ENCODE measurements at places on chromosomes 6 and 20.

DNA sequence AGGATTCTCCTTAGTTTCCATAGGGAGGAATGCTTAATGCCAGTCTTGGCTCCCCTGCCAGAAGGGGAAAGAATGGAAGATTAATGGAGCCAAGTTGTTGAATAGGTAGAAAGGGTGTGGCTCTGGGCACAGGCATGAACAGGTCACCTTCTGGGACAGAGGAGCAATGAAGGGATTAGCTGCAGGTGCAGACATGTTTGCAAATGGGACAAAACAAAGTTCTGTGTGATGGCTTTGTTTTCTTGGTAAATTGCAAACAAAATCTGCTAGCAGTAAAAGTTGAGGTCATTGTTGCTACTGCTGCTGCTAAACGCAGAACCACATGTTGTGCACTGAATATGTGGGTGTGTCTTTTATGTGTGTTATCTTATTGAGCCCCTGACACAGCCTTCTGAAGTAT, 93.3 kb downstream of the PERP start:
- no peak for DNase-seq

DNA sequence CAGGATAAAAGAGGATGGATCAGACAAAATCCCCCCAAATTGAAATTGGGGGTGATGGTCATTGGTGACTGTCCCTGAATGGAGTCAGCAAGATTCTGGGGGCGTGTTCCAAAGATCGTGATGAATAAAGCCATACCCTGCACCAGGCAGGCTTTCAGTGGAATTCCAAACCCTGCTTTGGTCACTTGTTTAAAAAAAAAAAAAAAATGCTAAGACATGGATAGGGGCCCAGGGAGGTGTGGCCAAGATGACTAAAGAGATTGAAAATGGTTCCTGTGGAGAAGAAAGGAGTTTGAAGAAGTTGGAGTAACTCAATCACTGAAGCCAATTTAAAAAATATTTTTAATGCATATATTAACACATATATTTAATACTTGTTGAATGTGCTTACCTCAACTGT, 161.4 kb upstream of the KCNG1 start:
- no peak for DNase-seq

DNA sequence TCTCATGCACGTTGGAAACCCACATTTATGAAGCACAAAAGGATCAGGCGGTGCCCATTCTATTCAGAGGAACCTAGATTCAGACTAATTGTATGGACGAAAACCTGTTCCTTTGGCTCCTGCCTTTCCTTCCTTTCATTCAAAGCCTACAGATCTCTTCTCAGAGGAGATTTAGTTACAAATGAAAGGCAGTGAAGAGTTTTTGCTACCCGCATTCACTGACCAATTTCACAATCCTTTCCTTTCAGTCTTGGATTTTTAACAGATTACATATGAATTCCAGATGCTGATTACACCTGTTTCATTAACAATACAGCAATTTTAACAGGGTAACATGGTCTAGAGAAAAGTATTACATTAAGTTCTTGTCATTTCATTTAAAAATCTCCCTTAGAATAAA, 32.0 kb downstream of the TMEM242 start:
- no peak for DNase-seq

- DNase-seq, result peak; percentile 3
Measured at GRCh38 chr6:63634630-63635029, 972 bp upstream of the PHF3 start.

- no peak for DNase-seq
Measured at GRCh38 chr6:141403103-141403502, 729.6 kb upstream of the GJE1 start.

- no peak for DNase-seq
Measured at GRCh38 chr6:114140416-114140815, 169.5 kb upstream of the HDAC2 start.

GRCh38 chr6:99092461-99092860, 144.7 kb upstream of the FBXL4 start:
- DNase-seq, result no peak

DNA sequence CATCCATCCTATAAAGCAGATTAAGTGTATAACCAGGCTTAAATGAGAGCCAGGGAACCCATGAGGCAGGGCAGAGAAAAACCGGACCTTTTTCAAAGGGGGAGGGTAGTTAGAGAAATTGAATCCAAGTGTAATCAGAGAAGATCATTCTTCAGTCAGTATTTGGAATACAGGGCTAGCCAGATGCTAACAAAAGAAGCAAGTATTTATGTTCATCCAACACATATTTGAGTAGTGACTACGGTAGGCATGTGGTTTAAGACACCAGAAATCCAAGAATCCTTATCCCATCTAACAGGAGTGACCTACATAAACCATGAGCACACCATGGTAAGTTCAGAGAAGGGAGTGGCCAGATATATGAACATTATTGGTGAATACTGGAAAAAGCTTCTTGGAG, 46.8 kb upstream of the FAM83C start:
- DNase-seq, result no peak

DNA sequence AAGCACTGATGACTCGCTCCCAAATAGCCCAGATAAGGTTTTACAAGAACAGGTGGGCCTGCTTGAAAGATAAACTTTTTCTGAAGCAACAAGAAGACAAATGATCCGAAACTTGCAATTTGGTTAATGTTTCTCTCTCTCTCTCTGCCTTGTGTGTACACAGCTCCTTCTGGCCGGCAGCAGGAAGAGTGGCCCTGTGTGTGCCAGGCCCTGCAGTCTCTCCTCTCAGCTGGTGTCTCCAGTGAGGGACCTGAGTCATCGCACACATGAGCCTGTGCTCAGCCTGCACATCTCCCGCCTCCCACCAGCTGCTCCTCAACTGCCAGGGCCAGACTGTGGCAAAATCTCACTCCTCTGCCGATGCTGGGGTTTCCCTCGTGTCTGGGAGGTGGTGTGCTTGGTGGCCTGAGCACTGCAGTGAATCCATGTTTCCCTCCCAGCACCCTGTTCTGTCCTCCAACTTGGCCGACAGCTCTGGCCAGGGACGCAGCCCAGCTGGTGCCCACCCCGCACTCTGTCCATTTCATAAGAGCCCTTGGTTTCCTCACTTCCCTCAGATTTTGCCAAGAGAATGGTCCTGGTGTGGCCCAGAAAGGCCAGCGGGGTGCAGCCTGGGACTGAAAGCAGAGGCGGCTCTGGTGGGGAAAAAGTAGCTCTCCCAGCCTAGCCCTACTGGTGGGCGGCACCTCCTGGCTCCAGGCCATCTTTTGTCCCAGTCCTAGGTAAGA, 49.4 kb downstream of the ERMARD start:
- DNase-seq, result no peak

DNA sequence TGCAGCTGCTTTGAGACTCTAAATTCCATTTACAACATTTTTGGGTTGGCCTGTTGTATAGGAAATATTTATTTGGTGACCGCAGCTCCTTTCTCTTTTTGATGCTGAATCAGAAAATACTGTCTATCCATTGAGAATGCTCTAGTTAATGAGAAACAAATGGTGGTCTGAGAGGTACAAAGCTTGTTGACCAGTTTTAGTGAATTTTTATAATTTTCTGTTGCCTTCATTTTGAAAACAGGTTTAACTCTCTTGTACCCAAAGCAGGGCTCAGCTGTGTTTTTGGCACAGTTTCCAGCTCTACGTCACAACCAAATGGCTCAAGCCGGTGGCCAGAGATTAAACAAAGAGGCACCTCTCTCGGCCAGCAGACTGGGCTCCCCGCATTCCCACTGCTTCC, 113.2 kb downstream of the FNDC1 start:
- no peak for DNase-seq

GRCh38 chr6:26315274-26315673, 49.7 kb upstream of the BTN3A2 start:
- DNase-seq, result no peak

DNA sequence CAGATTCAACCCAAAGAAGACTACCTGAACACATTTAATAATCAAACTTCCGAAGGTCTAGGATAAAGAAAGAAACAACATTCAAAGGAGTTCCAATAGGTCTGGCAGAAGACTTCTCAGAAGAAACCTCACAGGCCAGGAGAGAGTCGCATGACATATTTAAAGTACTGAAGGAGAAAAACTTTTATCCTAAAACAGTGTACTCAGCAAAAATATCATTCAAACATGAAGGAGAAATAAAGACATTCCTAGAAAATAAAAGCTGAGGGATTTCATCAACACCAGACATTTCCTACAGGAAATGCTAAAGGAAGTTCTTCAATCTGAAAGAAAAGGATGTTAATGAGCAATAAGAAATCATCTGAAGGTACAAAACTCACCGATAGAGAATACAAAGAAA, 108.6 kb downstream of the BTBD9 start:
- DNase-seq, result no peak

GRCh38 chr6:115396112-115396906, 664.4 kb downstream of the FRK start:
- no peak for DNase-seq

DNA sequence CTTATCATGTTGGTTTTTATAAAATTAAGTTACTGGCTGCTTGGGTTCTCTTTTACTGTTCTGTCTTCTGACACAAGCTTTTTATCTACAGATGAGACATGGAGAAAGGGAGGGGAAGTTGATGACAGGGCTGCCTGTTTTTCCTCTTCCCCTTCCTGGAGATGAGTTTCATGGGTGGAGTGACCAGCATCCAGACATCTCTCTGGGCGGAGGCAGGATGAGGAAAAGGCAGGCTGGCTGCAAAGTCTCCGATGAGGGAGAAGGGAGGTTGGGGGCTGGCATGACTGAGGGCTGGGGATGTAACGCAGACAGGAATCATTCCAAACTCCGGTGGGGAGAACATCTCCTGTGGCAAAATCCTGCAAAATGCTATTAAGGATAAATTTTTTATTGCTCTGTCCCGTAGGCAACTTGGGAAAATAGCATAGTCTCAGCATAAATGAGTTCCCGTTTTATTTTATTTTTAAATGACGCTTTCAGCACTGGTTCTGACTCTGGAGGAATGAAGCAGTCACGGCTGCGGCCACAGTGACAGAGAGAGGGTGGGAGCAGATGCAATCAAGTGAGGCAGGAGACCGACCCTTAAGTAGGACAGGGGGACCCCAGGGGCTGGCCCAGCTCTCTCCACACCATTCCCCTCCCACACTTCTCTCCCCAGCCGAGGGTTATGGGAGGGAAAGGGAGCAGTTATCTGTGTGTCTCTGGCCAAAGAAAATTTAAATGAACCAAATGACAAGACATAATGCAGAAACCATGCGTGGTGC, 108.8 kb upstream of the PMEPA1 start:
- DNase-seq, result no peak

GRCh38 chr6:105211831-105212230, 32.0 kb upstream of the POPDC3 start:
- DNase-seq, result no peak

GRCh38 chr6:138007014-138007472, 100.2 kb downstream of the PERP start:
- DNase-seq, result no peak

DNA sequence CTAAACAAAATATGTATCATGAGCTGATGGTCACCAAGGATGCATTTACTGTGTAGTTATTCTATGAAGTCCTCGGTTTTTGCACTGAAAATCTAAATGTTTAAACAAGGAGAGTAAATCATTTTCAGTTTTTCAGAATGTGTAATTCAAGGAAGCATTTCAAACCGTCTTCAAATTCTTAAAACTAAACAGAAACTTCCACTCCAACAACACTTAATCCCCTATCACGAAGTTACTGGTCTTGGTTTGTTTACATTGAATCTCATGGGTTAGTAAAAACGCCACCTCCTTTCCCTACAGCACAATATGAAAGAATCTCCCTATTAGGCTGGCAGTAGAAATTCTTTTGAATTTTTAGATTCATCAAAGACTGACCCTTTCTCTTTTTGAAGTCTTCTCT, 192.9 kb downstream of the AIG1 start:
- DNase-seq, result no peak

DNA sequence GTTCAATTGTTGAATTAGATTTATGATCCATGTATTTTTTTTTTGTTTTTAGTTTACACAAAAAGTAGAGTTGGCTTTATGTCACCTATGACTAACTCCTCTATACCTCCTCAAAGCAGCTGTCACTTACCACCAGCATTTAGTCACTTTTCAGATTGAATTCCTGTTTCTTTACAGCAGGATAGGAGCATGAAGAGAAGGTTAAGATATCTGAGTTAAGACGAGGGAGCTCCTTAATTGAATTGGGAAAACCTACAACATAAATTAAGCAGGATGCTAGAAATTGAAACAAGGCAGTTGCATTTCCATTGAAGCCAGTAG, 237.2 kb downstream of the FARS2 start:
- no peak for DNase-seq

DNA sequence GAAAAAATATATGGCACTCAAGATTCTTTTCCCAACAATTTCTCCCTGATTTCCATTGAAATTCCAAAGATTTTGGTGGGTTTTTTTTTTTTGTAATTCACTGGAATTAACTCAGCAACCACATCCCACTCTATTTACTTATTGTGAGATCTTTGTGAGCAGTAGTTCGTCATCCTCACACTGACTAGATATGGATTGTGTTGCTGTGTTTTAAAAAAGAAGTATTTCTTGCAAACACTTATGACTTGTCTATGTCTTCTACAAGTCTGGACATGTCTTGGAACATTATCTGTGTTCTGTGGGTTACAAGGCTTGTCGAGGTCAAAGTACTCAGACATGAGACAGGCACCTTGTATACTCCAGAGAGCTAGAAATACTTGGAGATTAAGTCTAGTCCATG, 7.3 kb upstream of the TENT5A start:
- no peak for DNase-seq

- DNase-seq, result no peak
Measured at GRCh38 chr6:42403421-42403820, 48.3 kb downstream of the TRERF1 start.

DNA sequence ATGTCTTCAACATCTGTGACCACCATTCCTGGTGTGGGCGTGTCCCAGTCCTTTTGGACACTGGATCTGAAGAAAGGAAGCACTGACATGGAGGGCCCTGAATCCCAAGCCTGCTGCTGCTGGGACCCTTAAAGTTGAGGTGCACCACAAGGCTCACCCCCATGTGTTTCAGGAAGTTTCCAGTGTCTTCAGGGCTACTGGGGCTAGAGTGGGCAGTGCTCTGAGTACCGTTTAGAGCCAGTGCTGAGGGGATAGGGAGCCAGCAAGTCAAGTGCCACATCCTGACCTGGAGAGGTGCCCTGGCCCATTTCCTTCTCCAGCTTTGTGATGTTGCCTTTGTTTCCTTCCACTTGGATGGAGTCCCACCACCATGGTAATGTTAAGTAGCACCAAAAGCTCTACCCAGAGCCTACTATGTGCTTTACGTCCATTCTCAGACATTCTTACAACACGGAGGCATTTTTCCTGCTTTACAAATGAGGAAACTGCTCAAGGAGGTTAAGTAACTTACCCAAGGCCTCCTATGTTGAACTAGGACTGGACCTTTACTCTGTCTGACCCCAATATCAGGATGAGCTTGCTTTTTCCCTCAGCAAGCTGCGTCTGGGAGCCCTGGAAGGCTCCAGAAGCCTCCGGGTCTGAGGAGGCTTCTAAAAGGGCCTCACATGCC, 552 bp upstream of the DEF6 start:
- DNase-seq, result no peak

DNA sequence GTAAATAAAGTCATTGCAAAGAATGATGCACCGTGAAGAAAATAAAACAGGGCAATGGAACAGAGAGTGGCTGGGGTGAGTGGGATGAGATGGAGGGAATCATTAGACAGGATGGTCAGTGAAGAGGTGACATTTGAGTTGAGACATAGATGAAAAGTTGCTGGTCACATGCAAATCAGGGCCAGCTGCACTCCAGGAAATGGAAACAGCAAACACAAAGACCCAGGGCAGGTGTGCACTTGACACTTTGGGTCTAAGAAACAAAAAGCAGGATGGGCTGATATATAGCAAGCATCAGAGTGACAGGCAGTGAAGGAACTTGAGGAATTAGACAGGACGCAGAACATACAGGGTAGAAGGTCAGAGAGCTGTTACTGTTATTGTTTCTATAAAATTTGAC, 171.5 kb upstream of the RIPOR2 start:
- no peak for DNase-seq

GRCh38 chr20:48025661-48026060, 240.4 kb upstream of the SULF2 start:
- DNase-seq, result no peak

Data from GDM1 (cell line).